Dermis blood vessel endothelial cell (primary cell): ENCODE measurements at places on chromosomes 13 and 19. TPM values are rescaled to one million over a fixed set of nuclear protein-coding genes. Genes with fewer than 3 reads are reported as not detected.

PLIN5 gene
- total RNA-seq, result 4.7 and 11.7 TPM in 2 replicates

GRCh38 chr13:94342436-94343242, 136.8 kb downstream of the DCT start:
- DNase-seq, result no peak

DNA sequence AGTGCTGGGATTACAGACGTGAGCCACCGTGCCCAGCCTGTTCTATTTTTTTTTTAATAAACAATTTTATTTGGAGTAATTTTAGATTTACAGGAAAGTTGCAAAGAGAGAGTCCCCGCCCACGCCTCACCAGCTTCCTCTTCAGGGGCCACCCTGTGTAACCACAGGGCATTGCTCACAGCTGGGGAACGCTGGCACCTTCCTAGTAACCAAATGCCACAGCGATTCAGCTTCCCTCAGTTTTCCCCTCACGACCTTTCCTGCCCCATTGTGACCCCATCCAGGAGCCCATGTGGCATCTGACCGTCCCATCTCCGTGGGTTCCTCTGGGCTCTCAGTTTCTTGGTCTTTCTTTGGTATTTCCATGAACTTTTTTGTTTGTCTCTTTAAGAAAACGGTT, 83.9 kb downstream of the GNG7 start:
- DNase-seq, result peak; percentile 65

GRCh38 chr19:1700733-1701663, 48.6 kb upstream of the TCF3 start:
- DNase-seq, result no peak

DNA sequence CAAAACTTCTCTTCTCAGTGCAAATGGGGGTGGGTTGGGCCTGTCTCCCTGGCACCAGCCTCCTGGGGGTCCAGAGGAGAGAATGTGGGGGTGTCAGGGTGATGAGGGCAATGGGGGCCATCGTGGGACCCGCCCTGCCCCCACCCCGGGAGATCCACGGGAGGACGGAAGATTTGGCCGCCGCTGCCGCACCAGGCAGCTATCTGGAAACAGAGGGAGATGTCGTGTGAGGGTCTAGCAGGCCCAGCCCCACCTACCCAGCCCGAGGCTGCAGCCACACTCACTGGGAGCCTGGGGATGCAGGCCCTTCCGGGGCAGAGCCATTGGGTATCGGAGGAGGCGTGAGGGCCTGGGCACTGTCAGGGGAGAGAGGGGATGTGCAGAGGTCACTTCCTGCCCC, 1.8 kb upstream of the TMEM86B start:
- no peak for DNase-seq

VSIG10L gene
- 0.09 and 0.17 TPM in 2 replicates for total RNA-seq

ZNF93 gene
- total RNA-seq, result 6.0 and 11.7 TPM in 2 replicates

CACNG7 gene
- not detected in 2 replicates for total RNA-seq
